CD4-positive, alpha-beta T cell treated with Interleukin-21 for 1 hour (primary cell): ENCODE measurements at places on chromosomes 5 and 9.

DNA sequence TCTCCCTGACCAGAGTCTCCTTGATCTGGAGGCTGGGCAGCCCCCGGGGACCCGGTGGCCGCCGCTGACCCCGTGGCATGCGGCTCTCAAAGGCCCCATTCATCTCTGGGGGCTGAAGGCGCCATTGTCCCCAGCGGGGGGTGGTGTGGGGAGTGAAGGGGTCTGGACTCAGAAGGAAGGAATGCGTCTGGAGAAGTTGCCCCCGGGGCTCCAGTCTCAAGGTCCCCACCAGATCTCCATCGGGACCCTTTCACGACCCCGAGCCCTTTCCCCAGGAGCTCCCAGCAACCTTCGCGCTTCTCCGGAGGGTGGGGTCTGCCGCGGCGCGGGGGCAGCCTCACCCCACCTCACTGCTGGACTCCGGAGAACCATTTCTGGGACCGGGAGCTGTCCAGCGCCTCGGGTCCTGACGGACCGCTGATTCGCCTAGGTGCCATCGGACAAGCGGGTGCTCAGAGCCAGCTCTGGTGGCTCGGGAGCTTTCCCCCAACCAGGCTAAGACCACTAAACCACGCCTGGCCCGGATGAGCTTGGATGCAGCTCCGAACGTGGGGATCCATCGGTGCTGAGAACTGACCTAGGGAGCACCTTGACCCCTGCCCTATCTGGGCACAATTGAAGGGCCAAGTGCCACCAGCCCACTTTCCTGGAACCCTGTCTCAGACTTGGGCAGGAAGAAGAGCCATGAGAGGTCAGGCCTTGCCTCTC lies 5.1 kb upstream of the PCDH1 start:
- DNase-seq, result peak; percentile 15

GRCh38 chr5:9188131-9188530 lies 357.7 kb downstream of the SEMA5A start:
- DNase-seq, result no peak

DNA sequence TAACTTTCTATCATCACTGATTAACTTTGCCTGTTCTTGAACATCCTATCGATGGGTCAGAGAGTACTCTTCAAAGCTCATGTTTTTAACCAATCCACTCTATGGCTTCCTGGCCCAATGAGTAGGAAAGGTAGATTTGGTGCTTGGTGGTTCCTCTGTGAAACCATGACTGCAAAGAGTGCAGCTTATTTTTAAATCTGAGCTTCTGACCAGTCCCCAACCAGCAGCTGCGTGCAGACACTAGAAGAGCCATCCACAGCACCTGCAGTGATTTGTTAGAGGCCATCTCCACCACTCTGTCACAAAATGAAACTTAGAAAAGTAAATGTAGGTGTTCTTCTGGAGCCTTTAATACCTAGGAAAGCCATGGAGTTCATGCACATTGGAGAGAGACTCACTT lies 107.3 kb upstream of the WWC1 start:
- no peak for DNase-seq

DNA sequence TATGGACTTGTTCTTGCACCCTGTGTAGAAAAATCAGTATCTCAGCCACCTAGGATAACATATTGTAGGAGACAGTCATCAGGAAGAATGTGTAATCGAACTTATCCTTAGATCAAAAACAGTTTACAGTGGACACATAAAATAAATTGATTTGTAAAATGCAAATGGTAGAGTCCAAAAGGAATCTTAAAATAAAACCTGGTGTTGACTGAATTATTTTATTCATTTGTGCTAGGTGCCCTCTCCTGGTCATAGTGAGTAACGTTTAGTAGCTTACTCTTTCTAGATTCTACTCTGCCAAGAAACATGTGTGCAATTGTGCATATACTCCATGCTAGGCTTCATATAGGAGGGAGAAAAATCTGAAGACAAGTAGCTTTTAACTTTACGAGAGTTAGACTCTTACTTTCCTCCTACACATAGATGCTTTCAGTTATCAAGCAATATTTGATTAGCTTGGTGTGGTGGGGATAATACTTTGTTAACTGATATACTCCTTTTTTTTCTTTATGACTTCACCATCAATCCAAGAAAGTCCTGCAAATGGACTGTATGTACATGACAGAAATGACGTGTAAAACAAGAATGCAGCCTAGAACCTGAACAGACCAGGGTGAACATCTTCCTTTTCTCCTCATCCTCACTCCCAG lies 23.7 kb upstream of the LOX start:
- peak; percentile 17 for DNase-seq

GRCh38 chr5:10896016-10896415 lies 135.0 kb upstream of the DAP start:
- no peak for DNase-seq

DNA sequence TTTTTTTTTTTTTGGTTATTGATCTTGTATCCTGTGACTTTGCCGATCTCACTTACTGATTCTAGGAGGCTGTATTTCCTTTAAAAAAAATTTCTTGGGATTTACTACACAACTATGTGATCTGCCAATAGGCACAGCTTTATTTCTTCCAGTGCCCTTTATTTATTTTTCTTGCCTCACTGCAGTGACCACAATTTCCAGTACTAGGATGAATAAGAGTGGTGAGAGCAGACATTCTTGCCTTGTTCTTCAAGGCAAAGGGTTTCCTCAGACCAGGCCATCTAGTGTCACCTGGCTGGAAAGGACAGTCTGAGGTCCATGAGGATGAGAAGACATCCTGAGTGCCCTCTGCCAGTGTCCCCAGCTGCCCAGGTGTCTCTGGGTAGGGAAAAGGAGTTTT lies 265.4 kb downstream of the SPOCK1 start:
- DNase-seq, result no peak

DNA sequence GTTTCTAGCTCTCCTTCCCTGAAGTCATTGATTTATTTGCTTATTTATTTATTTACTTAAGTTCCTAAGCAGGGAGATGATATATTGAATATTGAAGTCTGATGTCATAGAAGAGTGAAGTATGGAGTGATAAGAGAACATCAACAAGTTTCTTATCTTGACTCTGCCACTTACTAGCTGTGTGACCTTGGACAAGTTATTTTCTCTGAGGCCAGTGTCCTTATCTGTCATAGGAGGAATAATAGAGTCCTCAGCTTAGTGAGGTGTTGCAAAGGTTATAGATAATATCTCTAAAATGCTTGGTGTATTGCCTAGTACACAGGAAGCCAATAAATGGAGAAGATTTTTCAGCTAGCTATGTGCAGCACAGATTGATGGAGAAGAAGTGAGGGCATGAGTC lies 32.4 kb upstream of the PIP5K1B start:
- DNase-seq, result no peak

- no peak for DNase-seq
These were observed 62.3 kb downstream of the GCNT1 start for GRCh38 chr9:76521244-76521681.

- no peak for DNase-seq
These were observed 11.6 kb downstream of the COL27A1 start for GRCh38 chr9:114166614-114167572.

- no peak for DNase-seq
These were observed 2.5 kb downstream of the ENTPD8 start for GRCh38 chr9:137438591-137439157.

DNA sequence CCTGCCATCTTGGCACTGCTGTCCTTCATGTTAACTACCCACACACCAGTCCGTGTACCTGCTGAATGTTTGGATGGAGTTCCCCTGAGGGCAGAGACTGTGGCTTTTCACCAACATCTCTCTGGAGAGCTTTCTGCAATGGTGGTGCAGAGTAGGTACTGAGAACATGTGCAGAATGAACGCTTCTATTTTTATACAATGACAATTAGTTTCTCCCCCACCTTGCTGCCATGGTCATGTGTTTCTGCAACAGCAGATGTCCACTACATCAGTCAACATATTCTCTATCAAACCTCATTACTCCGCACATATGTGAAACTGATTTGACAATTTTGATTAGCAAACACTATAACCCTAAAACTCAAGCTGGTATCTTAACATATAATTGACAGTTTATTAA lies 14.5 kb downstream of the PTCH1 start:
- DNase-seq, result no peak

DNA sequence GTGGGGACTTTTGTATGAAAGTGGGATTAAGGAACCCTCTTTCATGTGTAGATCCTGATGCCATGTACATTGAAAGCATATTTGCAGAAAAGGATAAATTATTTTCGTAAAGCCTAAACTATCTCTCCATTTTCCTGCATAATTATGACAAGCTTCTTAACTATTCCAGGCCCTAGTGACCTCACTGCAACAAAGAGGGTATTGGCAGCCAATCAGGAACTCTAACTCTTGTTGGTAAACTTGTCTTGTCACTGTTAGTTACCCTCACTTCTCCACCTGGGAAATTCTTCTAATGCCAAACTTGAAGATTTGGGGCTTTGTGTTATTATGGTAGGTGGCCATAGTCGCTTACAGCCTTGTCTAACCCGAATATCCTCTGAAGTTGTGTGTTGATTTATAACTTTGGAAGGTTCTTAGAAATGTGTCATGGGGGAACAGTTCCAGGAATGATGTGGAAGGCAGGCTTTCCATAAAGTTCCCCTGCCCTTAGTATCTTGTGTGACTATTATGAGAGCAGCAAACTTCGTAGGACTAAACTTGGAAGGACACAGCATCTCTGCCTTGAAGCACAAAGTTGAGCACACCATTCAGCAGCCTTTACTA lies 52.5 kb downstream of the IQGAP2 start:
- no peak for DNase-seq
